ENCODE measurements at places on chromosomes 16 and 17.

DNA sequence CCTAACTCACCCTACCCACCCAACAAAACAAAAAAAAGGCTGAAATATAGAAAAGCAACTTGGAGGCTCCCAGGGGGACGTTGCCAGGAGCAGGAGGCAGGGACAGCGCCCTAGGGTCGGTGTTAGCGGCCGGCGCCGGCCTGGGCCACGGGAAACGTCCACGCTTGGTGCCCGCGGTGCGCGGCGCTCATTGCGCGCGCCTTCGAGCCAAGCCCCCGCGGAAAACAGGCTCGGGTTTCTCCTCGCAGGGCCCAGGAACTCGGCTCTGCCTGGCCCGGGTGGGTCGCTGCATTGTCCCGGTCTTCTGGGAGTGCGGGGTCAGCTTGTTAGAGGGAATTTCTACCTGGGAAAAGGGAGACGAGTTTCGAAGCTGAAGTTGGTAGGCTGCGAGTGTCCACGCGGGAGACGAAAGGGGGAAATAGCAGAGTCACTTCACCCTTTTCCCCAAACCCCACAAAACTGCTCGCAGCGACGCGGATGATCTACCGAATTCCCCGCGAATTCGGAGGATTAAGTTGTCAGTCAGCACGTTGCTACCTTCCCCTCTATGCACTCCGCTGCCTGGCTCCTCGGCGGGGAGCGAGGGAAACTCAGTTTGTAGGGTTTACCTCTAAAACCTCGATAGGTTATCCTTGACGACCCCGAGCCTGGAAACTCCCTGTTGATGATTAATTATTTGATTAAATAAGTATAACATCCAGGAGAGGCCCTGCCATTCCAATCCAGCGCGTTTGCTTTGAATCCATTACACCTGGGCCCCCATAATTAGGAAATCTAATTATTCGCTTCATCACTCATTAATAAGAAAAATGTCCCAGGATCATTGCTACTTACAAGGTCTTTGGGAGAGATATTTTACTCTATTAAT lies 751 bp upstream of the FOXC2 start:
- DNase-seq, result no peak

DNA sequence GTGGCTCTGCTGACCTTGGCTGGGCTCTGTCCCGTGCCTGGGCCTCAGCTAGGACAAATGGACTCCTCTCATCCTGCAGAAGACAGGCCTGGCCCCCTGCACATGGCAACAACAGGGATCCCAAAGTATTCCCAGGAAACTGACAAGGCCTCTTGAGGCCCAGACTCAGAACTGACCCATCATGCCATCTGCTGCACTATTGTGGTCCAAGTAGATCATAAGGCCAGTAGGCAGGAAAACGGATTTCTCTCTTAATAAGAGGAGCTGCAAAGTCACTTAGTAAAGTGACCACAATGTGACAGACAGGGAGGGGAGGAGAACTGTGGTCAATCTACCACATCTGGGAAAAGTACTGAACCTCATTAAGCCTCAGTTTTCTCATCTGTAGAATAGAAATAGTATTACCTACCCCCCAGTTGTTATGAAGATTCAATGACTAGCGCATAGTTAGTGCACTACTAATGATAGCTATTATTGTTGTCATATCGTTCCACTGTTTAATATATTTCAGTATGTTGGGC lies 62.1 kb upstream of the TNRC6A start:
- no peak for DNase-seq

GRCh38 chr17:67401598-67402504 lies 24.8 kb downstream of the PITPNC1 start:
- no peak for DNase-seq

DNA sequence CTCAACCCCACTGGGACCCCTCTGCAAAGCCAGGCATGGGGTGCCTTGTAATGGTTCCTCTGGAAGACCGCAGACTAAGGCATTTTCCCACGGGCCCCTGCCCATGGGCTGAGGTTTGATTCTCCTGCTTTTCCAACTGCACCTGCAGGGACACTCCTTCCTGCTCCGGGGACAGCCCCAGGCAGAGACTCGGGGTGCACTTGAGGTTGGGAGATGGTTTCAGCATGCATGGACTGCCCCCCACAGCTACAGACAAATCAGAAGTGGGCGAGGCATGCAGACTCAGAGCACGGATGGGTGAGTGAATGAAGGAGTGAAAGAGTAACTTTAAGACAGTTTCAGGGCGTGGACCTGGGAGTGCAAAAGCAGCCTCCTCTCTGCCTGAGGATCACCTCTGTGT lies 87.9 kb upstream of the RPL38 start:
- DNase-seq, result no peak

DNA sequence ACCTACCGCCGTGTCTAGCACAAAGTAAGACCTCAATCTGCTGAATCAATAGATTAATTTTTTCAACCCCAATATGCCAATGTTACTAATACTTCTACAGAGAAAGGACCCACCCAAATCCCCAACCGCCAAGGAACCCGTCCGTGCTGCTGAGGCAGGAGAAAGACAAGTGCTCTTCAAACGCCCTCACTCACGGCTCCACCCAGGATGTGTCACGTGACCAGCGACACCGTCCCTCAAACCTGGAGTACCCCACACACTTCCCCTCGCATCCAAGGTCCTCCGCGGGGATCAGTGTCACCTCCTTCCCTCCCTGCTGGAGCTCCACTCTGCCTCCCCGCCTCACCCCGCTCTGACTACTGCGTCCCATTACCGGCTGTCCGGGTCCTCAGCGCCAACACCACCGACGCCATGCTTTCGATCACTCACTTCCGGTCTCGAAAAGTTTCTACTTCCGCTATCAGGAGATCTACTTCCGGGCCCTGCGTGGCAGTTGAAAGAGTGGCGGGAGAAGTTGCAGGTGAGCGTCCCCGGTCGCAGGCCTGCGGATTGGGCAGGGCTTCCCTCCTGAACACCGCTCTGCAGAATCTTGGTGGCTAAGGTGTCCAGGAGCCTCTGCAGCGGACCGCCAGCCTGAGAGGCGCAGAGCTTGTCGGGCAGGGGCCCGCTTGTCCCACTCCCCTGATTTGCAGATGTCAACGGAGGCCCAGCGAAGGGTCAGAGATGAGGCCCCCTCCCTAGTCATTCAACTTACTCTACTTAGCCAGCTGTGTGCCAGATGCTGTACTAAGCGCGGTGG lies at the start of the genes EME1 and MRPL27:
Gene EME1, plus strand, starts transcription at position 472 of the 799 bp plus-strand sequence. CDS start 1,980 bp downstream, outside the sequence.
Gene MRPL27, minus strand, starts transcription at position 427 of the 799 bp plus-strand sequence. Its CDS starts 14 bp downstream, at position 413.
- DNase-seq, result peak; percentile 81

DNA sequence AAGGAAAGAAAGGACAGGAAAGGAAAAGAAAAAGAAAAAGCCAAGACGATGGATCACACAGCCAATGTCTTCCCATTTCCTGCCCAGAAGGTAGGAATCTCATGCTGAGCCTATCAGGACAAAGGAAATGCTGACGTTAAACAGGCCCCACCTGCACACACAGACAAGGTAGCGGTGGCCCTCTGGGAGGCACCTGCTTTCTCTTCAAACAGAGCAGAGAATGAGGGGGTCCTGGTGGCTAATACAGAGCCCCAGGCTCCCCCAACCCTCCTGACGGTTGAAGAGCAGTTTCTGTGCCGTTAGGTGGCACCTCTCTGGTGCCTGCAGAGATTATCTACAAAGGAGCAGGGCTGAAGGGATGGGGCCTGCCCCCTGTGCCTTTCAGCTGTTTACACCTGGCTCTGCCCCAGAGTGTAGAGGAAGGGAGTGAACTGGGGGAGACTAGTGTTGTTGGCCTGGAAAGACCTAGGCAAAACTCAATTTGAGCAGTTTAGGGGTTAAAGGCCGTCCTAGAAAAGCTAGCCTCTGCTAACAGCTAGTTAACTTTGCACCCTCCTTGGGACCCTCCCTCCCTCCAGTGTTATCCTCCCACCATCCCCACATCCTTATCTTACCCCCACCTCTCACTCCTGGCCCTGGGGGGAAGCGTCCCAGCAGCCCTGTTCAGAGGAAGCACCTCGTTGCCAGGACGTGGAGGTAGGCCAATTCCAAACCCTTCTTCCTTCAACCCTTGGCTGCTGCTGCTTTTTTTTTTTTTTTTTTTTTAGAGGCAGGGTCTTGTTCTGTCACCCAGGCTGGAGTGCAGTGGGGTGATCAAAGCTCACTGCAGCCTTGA lies 56.3 kb downstream of the ARHGAP27 start:
- DNase-seq, result no peak

DNA sequence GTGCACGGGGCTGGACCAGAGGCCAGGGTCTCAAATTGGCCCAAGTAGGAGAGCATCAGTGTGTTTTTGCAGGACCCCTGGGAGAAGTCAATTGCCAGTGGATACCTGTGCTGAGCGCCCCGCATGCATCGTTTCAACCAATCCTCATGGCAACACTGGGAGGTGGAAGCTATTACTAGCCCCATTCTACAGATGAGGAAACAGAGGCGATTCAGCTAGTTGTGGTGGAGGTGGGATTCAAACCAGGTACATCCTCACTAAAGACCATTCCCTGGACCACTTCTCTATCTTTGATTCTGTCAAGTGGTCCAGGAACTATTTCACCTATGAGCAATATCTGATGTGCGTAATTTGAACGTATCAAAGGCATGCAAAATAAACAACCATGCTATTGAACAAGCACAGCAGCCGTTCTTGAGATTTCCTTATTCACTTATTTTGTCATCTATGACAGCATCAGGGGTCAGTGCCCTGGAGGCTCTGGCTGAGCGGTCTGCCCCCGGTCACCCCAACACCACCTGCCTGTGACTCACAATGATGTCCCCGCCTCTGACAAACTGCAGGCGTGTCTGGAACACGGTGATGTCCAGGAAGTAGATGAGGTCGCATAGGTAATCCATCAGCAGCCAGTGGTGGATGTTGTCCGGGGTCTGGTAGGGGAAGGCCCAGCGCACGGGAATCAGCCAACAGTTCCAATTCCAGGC lies 54.0 kb downstream of the CNGB1 start:
- DNase-seq, result no peak

DNA sequence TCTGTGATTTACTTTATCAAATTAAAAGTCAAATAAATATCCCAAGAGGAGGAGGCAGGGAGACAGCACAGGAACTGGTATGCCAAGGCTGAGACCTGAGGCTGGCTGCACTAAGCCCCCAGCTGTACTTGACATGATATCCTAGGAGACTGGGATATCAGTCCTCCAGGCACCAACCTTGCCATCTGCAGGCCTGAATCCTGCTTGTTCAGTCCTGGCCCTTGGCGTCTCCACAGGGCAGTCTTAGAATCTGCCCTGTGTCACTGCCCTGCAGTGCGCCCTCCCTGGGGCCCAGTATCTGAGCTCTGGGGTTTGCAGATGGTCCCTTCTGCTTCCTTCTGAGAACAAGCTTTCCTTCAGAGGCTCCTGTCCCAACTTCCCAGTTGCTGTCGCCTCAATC lies 75.9 kb downstream of the HS3ST3A1 start:
- DNase-seq, result no peak

DNA sequence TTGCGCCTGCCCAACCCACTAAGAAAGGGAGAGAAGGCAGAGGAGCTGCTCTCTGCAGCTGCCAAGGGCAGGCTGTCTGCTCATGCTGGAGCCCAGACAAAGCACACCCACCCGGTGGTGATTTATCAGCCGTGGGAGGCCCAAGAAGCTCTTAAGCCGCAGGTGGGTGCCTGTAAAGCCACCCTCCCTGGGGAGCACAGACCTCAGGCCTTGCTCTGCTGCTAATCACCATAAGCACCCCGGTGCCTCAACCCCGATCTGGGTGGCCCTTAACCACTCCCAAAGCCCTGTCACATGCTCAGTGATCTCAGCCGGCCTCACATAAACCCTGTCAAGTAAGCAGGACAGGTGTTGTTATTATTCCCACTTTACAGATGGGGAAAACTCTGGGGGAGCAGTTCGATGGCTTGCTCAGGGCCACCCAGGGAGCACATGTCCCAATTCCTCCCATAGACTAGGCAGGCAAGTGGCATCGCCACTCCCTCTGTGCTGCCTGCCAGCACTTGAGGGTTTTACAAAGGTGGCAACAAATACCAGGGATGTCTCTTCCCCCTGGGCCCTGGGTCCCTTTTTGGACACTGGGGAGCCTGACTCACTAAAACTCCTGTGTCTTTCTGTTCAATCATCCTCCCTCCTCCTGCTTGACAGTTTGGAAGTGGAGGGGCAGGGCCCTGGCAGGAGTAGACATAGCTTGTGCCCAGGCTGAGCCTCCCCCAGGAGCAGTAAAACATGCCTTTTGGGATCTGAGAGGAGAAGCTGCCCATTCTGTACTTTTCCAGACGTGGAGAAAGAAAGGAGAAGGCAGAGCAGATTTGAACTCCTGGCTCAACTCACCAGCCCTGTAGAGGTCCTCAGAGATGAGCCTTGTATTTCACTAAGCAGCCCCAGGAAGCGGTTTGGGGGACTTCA lies 299.3 kb downstream of the SOX9 start:
- DNase-seq, result no peak

GRCh38 chr17:14461227-14461548 lies 160.3 kb downstream of the HS3ST3B1 start:
- DNase-seq, result no peak

- DNase-seq, result no peak
Observed at GRCh38 chr17:34675143-34675542, 95.8 kb downstream of the TMEM132E start.

- DNase-seq, result no peak
Observed at GRCh38 chr16:70151391-70151790, 22.2 kb upstream of the CLEC18C start.

DNA sequence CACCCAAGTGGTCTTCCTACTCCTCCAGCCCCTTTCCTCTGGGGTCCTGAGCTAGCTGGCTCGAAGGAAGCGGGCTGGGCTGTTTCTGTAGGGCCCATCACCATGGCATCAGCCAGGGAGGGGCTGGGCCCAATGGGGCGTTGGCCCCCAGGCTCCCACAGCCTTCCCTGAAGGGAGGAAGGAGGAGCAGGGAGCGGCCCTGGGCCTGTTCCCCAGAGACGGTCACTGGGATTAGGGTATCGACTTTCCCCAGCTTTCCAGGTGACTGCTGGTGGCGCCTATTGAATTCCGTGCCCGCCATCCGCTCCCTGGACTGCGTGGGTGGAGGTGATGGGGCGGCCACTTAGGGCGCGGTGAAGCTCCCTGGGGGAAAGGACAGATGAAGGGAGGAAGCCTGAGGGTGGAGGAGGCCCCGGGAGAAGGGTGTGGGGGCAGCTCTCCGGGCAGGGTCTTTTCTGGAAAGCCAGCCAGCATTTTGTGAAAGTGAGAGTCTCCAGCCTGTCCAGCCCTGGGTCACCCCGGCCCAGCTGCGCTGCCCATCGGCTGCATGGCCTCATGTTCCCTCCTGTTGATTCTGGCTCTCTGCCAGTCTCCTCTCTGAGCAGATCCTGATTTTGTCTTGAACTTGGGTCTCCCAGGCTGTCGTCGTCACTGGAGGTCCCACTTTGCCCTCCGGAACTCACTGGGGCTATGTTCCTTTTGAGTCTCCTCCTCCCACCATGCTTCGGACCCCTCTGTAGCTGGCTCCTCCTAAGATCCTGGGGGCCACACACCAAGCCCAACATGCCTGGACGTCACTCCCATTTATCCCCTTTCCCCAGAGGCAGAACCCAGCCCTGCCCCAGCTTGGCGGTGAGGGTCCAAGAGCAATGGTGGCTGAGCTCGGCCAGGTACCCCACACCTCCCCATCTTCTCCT lies 9.8 kb downstream of the NHERF1 start:
- DNase-seq, result no peak

GRCh38 chr17:65901394-65901793 lies 290.5 kb downstream of the CEP112 start:
- no peak for DNase-seq

- DNase-seq, result no peak
Observed at GRCh38 chr16:87320510-87321227, 3.5 kb upstream of the C16orf95 start.
